Panc1 (cell line): ENCODE measurements at places on chromosomes 1 and 21.

DNA sequence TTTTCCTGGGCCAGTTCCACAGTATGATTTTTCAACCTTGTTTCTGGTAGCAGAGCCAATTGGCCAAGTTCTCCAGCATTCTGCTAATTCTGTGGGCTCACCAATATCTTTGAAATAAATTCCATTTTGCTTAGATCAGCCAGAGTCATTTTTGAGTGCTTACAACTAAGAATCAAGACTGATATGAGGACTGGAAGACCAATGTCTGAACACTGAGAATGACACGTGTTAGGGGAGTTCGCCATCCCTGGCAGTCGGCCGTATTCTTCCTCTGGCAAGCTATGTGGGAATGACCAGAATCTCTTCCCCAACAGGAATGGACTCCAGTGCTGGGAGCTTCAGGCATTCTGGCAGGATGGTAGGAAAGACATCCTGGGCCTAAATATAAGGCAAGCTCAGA is 4.9 kb upstream of the TENT5C start:
- no peak for DNase-seq

DNA sequence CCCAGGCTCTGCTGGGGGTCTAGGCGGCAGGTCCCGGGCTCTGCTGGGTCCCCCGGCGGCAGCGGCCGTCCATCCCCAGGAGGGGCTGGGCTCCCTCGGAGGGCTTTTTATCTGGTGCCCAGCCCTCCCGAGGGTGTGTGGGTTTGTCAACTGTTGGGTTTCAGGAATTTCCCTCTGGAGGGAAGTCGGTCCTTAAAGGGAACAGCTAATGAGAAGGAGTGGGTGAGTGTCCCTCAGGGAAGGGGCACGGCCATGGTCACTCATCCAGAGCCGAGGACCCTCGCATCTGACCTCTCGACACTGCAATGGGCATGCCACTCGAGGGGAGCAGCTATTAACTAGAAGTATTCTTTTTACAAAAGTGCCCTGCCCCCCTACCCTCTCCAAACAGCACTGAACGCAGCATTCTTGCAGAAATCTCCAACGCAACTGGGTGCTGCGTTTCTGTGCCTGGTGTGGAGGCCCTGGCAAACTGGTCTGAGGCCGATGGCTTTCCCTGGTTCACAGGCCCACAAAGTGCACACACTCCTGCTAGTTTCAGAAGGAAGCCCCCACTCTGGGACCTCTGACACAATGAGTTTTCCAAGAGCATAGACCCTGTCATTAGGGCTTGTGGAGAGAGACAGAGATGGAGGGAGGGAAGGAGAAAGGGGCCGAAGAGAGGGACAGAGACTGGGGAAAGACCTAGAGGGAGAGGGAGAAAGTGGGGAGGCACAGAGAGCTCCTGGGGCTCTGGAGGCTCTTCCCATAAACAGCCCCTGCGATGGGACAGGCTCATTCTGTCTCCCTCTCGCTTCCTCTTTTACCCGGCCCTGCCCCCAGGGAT is 1.0 kb upstream of the TSPEAR start:
- DNase-seq = no peak

DNA sequence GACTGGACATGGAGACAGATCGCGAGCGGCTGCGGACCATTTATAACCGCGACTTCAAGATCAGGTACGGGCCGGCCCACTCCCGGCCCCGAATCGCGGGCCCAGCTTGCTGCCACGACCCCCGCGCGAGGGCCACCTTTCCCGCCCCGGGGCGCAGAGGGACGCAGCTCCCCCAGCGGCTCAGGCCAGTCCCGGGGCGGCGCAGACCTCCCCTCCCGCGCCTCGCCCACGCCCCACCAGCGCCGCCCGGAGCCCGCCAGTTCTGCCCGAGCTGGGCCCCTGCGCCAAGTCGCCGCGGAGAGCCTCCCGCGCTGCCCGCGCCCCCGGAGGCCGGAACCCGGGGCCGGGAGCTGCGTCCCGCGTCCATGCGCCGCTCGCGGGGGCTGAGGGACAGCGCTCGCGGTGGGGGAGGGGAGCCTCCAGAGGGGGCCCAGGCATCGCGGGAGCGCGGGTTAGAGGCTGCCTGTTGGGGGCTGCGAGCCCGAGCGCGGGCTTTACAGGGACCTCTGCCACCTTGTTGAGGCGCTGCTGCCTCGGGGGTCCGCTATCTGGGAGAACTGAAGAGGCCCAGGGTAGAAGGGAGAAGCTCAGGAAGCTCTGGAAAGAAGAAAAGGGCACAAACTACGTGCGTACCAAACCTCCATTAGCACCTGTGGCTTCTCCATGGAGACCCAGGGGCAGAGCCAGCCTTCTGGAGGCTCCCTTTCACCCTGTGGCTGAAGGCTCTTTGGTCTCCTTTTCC is 698 bp downstream of the MOV10 start:
- no peak for DNase-seq

DNA sequence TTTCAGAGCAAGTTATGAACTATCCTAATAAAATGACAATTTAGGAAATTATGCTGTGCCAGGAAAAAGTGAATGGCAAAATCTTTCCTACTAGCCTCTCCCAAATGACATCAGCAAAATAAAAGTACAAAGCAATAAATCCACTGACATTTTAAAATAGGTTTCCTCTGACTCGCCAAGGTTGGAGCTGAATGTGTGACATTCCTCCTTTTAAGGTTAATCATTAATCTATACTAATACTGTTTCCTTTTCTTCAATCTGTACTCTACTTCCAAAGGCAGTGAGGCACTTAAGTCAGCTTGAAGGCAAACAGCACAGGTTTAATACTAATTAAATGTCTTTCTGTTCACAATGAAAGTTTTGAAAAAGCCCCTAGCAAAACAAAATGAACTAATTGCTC is 15.7 kb downstream of the RNF19B start:
- DNase-seq = no peak

DNA sequence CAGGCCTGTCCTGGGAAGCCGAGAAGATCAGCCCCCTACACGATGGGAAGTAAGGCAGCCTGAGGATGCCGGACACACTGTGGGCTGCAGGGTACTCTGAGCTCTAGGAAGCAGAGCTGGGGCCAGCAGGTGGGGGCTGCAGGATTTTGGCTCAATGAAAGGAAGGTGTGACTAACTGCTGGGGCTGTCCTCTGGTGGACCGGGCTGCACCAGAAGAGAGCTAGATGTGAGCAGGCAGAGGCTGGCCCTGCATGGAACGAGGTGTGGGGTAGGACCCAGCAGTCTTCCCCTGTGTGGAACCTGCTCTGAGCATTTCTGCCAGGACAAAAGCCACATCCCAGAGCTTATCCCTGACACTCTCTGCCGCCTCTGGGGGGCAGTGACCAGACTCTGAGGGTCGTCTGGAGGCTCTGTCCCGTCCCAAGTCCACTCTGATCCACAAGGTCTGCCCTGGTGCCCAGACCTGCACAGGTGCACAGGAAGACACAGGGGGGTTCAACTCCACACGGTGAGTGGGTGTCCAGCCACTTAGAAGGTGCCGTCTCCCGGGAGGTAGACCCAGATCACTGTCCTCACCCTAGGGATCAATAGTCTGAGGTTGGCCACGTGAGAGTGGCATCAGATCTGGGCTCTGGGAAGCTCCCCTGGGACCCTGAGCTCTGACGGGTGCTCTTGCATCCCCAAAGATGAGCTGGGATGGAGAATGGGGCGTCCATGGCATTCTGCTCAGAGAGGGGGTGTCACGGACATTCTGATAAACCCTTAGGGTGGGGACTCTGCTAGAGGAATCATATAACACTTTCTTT is 187.6 kb upstream of the VAMP3 start:
- no peak for DNase-seq

GRCh38 chr1:6859415-6860343 is 74.4 kb downstream of the CAMTA1 start:
- DNase-seq = peak; percentile 46

DNA sequence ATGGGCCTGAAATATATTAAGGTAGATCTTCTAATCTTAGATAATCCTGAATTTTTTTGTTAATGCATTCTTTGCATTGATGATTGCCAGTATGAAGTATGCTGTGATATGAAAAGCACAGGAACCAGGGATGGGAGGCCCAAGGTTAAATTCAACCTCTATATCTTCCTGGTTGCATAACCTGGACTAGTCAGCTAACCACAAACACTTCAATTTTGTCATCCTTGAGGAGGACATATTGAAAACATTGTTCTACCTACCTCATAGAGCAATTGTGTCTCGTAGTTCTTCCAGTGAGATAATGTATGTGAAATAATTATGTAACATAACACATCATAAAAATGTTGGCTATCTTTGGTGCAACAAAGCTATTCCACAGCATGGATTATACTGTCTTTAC is 25.6 kb downstream of the PDC start:
- DNase-seq = no peak

- no peak for DNase-seq
Observed at GRCh38 chr21:43343095-43343991, 83.6 kb downstream of the SIK1 start.

DNA sequence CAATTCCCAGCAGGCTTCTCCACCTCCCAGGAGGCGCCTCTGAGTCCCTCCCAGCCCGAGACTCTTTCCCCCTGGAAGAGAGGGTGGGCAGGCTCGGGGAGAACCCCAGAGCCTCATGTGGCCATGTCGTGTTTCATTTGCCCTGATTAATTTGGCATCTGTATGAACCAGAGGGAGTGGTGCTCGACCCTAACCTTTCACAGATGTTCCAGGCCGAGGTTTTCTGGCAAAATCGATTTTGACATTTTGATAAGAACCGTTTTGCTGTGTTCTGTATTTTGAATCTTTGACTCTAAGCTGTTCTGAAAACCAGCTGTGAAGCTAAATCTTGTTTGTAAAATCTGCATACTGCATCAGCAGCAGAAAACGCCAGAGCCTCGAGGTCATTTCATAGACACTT is 367.4 kb downstream of the CAMTA1 start:
- no peak for DNase-seq

DNA sequence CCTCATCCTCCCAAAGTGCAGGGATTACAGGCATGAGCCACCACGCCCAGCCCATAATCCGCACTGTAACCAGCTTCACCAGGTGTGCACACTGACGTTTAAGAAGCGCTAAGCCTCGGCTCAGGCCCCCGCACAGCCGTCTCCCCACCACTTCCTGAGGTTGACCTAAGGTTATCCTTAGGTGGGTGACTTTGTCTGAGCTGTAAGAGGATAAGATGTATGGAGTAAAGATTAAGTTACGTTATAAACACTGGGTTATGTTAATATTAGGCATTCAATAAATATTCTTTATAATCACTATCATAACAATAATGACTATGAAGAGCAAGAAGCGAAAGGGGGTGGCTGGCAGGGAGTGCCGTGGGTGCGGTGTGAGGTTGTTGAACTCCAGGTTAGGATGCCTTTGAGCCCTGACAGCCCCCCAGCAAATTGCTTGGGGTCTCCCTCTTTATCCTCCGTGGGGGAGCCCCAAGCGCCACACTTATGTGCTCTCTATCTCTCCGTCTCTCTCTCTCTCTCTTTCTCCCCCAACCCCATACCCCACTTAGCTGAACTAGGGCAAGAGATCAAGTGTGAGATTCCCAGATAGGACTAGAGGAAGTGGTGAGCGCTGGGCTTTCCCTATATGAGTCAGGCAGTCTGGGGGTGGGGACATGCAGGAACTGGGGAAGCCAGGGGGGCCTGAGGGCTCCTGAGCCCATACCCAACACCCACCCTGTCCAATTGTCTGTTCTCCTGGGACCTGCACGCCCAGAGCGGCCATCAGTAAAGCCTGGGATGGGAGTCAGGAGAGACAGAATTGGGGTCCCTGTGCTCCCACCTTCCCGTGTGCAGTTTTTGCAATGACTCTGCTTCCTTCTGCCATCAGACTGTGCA is 7.6 kb downstream of the EFHD2 start:
- DNase-seq = no peak

- no peak for DNase-seq
Observed at GRCh38 chr1:1573843-1574720, 581 bp downstream of the SSU72 start.

- DNase-seq = no peak
Observed at GRCh38 chr1:197272791-197273190, 4.7 kb downstream of the CRB1 start.

GRCh38 chr1:75492011-75492410 is 118.9 kb downstream of the SLC44A5 start:
- DNase-seq = no peak

GRCh38 chr1:74731399-74732052 is 1.3 kb downstream of the CRYZ start:
- DNase-seq = no peak

GRCh38 chr1:42971841-42972291 is 13.2 kb upstream of the SLC2A1 start:
- no peak for DNase-seq

- no peak for DNase-seq
Observed at GRCh38 chr21:29520171-29520570, 221.4 kb downstream of the BACH1 start.

- DNase-seq = no peak
Observed at GRCh38 chr1:81703756-81704463, 96.8 kb upstream of the ADGRL2 start.

DNA sequence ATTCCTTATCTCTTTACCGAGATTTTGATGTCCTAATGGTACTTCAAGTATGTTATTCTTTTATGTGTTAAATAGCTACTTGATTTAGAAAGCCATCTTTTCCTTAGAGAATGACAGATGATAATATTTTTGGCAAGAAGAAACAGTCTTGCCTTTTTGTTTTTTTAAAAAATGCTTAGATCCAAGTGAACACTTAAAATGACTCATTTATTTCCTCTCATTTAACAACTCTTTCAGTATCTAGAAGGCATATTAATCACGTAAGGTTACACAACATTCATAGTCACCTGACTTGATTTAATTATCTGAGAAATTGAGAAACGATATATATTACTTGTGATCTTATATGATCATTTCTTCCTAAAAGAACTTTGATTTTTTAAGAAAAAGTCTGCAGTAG is 52.4 kb downstream of the SUCO start:
- no peak for DNase-seq

DNA sequence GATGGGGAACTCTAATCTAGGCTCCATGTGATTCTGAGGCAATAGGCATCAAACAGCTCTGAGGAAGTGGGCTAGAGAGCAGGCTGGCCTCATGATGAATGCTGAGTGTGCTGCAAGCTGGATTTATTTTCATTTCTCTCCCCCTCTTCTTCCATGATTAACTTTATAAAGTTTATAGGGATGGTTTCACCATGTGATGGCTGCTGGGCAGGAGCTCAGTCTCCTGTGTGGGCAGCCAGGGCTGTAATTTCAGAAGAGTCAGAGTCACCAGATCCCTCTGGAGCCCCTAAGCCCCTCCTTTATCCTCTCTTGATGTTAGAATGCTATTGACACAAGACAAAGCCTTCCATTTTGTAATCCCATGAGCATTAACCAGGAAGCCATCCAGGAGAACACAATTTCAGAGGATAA is 143.6 kb downstream of the CNIH3 start:
- no peak for DNase-seq

- no peak for DNase-seq
Observed at GRCh38 chr21:33015756-33016155, 10.0 kb upstream of the OLIG2 start.
